ENCODE measurements at places on chromosomes 5 and 9.
A peak's percentile ranks its signal among the peaks of the same experiment; 100 is the strongest.

GRCh38 chr5:145025775-145026174, 809.4 kb downstream of the PRELID2 start:
- DNase-seq, result no peak

GRCh38 chr5:61450493-61451279, 118.6 kb downstream of the ZSWIM6 start:
- DNase-seq, result no peak

DNA sequence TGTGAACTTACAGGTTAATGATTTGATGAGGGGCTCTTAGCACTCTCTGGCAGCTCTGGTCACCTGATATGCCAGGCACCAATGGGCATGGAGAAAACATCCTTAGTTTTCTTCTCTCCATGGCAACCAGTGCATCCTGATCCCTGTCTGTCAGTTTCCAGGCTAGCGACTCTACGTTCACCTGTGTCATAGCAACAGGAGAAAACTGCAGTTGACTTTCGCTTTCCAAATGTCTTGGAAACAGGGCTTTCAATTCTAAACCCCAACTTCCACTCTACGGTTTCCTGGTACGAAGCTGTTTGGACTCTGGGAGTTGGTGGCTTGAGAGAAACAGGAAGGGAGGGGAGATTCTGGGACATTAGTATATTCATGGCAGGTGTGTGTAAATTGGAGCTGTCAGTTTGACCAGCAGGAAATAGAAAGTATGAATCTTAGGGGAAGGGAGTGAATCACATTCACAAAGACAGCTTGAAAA, 74.4 kb downstream of the SLC28A3 start:
- no peak for DNase-seq

GRCh38 chr9:26228273-26228672, 550.0 kb upstream of the TUSC1 start:
- no peak for DNase-seq

DNA sequence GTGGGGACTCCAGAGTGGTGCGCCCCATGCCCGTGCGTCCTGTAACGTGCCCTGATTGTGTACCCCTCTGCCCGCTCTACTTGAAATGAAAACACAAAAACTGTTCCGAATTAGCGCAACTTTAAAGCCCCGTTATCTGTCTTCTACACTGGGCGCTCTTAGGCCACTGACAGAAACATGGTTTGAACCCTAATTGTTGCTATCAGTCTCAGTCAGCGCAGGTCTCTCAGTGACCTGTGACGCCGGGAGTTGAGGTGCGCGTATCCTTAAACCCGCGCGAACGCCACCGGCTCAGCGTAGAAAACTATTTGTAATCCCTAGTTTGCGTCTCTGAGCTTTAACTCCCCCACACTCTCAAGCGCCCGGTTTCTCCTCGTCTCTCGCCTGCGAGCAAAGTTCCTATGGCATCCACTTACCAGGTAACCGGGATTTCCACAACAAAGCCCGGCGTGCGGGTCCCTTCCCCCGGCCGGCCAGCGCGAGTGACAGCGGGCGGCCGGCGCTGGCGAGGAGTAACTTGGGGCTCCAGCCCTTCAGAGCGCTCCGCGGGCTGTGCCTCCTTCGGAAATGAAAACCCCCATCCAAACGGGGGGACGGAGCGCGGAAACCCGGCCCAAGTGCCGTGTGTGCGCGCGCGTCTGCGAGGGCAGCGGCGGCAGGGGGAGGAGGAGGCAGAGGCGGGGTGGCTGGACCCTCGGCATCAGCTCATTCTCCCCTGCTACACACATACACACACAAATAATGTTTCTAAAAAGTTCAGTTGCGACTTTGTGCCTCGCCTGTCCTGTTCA, 668 bp downstream of the GLIS3 start:
- peak; percentile 72 for DNase-seq

Data from NB4 (cell line).